NCI-H446 treated with DMSO at 0.1 percent for 48 hours (cell line): ENCODE measurements at places on chromosomes 12 and 14.

GRCh38 chr14:54294802-54295201, 102.0 kb upstream of the CDKN3 start:
- no peak for DNase-seq

- DNase-seq: no peak
Measured at GRCh38 chr14:105410642-105411016, 9.0 kb upstream of the MTA1 start.

GRCh38 chr14:37116933-37117849, 55.2 kb downstream of the SLC25A21 start:
- DNase-seq: peak; percentile 35

- no peak for DNase-seq
Measured at GRCh38 chr14:76131071-76131965, 20.4 kb upstream of the GPATCH2L start.

- no peak for DNase-seq
Measured at GRCh38 chr14:50875359-50876070, 3.7 kb downstream of the ABHD12B start.

DNA sequence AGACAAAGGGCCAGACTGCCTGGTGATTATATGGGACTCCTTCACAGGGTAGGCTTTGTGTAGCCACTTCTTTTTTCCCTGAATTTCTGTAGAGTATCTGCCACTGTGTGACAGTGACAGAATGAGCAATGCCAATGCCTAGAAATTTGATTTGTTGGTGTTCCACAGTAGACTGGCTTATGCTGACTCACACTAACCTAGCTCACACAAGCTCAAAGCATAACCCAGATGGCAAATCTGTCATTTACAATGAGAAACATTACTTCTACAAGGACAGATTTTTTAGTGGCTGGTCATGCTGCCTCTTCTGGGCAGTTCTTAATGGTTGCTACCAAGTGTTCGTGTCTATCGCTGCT, 15.9 kb downstream of the CFAP251 start:
- no peak for DNase-seq

DNA sequence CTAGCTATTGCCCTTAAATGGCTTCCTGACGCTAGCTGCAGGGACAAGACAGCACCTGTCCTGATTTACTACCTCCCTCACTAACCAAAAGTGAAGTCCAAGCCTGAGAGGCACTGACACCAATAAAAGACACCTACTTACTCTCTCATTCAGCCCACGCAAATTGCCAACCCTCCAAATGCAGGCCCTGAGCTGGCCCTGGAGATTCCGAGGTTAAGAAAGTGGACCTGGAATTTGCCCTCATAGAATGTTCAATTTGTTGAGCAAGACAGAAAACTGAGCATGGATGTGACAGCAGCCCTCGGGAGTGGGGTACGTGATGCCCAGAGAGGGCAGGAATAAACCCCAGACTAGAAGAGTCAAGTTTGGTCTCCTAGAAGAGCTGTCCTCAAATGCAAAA, 16.4 kb downstream of the SERPINA3 start:
- no peak for DNase-seq
